ENCODE measurements at places on chromosomes 13 and 19. TPM values are rescaled to one million over a fixed set of nuclear protein-coding genes. Genes with fewer than 3 reads are reported as not detected.

DNA sequence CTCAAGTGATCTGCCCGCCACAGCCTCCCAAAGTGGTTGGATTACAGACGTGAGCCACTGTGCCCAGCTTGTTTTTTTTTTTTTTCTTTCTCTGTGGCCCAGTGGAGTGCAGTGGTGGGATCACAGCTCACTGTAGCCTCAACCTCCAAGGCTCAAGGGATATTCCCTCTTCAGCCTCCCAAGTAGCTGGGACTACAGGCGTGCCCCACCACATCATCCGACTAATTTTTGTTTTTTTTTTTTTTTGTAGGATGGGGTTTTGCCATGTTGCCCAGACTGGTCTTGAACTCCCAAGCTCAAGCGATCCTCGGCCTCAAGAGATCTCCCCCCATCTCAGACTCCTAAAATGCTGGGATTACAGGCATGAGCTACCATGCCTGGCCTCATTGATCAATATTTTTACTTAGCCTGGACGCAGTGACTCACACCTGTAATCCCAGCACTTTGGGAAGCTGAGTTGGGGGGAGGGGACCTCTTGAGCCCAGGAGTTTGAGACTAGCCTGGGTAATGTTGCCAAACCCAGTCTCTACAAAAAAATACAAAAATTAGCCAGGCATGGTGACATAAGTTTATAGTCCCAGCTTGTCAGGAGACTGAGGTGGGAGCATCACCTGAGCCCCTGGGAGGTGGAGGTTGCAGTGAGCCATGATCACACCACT is 1.7 kb downstream of the SAE1 start:
- no peak for DNase-seq

DNA sequence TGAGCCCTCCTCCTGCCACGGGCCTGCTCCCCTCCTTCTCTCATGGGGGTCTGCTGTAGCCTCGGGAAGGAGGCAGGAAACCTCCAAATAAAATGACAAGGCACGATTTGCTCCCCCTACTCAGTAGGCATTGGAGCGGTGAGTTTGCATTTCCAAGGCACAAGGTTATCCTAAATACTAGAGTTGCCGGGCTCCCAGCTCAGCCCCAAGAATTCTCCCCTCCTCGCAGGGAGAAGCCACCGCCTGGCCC is 1.5 kb downstream of the CEBPA start:
- no peak for DNase-seq

- DNase-seq, result no peak
Measured at GRCh38 chr19:6489278-6490061, 7.9 kb upstream of the DENND1C start.

The LGALS7B gene
- total RNA-seq, result not detected

The ZNF491 gene
- total RNA-seq, result 3.1 TPM

DNA sequence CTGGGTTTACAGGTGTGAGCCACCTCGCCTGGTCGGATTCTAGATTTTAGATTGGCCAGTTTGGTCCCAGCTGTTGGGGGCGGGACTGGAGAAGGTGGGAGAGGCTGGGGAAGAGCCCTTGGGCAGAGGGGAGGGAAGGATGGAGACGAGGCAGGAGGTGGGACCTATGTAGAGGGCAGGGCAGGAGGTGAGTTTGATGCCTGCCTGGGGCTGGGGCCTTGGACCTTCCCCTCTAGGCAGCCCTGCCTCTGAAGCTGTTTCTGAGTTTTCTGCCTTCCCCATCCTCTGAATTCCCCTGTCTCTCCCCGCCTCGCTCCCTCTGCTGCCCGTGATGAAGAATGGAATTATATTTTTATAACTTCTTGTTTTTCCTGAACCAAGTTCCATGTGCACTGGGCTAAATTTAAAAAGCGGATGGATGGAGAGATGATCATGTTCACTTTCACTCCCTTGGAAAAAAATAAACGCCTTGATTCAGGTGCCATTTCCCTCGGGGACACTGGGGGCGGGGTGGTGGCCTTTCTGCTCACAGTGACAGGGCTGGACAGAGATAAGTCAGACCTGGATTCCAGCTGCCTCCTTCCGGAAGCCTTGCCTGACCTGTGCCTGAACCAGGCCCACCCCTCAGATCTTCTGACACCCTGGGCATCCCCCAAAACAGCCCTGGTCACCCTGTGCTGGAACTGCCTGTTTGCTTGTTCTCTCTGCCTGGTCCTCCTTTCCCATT is 16.5 kb upstream of the TNFAIP8L1 start:
- DNase-seq, result no peak

GRCh38 chr19:7515645-7516151 is at the start of gene ZNF358:
TSS of gene ZNF358 (plus strand) at chr19:7516103. CDS start at chr19:7519243, 3,140 bp downstream.
- peak; percentile 89 for DNase-seq

DNA sequence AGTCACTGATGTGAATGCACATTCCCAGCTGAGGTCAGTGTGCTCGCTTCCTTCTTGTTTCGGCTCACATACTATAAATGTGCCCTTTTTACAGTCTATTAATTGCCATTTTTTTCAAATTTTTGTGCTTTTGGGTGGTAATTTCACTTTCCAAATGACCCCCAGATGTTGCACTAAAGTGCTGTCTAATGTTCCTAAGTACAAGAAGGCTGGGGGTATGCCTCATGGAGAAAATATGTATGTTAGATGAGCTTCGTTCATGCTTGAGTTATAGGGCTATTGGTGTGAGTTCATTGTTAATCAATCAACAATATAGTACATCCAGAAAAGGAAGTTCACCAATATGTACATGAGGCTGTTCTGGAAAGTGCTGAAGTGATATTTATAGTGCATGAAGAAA is 84.7 kb downstream of the KL start:
- no peak for DNase-seq

The ZNF253 gene
- 6.6 TPM for total RNA-seq

The ZNF575 gene
- total RNA-seq, result 1.5 TPM

The OVOL3 gene
- total RNA-seq, result not detected

- DNase-seq, result no peak
Measured at GRCh38 chr19:31126236-31126635, 223.0 kb downstream of the TSHZ3 start.

The ARRDC2 gene
- 19.1 TPM for total RNA-seq

The TNFSF9 gene
- 0.51 TPM for total RNA-seq

GRCh38 chr13:113034451-113035212 is 65.6 kb downstream of the MCF2L start:
- no peak for DNase-seq

The POGLUT2 gene
- 3.4 TPM for total RNA-seq

The PEG3 gene
- 7.1 TPM for total RNA-seq

The NFIX gene
- 160 TPM for total RNA-seq

DNA sequence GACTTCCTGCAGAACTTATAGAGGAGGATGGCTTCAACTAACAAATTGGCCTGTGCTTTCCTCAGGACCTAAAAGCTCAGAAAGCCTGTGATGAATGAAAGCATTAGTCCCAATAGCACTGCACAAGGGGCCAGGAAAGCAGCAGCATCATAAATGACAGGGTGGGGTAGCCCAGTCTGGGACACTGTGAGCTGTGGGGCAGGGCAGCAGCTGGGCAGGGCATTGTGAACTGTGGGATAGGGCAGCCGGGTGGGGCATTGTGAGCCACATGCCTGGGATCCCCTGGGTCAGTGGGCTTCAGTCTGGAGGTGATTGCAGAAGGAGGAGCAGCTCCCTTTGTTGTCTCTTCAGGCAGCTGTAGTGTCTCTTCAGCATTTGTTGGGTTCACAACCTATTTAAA is 1276.8 kb downstream of the UQCRFS1 start:
- DNase-seq, result no peak

GRCh38 chr13:35700671-35701070 is 224.2 kb upstream of the MAB21L1 start:
- no peak for DNase-seq

- no peak for DNase-seq
Measured at GRCh38 chr13:110017379-110017778, 231.0 kb upstream of the IRS2 start.

The NLRP5 gene
- not detected for total RNA-seq

- no peak for DNase-seq
Measured at GRCh38 chr19:29768166-29768565, 43.6 kb upstream of the CCNE1 start.

DNA sequence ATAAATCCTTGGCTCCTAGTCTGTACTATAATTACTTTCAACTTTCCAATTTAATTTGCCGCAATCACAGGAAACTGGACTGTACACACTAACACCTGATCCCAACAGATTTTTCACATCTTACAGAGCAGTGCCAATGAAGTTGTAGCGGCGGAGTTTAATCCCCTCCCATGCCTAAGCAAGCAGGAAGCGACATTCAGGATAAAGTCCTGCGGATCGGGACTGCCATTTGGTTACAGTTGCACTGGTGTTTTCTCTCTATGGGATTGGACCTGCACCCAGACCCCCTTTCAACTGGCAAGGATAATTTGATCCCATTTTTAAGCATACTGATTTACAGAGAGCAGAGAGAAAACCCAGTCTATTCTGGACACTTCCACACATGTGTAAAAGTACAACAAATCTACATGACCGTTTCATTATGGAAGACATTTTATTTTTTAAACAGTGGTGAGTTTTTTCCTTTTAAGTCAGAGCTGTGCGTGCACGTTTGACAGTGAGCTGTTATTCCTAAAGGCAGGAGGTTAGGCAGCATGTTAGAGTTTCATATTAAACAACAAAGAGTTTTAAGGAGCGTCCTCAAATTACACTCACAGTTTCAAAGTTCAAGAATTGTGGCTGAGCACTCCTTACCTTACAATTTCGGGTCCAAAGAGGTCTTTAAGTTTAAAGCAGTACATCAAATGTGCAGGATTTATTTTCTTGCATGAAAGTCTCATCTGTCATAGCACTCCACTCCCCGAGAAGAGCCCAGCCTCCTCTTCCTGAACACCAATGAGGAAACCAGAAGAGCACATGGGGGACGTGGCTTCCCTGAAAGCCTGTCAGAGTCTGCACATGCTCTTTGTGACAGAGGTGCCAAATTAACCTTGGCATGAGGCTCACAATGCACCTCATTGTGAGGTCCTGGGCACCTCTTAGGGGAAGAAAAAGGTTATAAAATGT is 141.6 kb upstream of the RFC3 start:
- peak; percentile 57 for DNase-seq

DNA sequence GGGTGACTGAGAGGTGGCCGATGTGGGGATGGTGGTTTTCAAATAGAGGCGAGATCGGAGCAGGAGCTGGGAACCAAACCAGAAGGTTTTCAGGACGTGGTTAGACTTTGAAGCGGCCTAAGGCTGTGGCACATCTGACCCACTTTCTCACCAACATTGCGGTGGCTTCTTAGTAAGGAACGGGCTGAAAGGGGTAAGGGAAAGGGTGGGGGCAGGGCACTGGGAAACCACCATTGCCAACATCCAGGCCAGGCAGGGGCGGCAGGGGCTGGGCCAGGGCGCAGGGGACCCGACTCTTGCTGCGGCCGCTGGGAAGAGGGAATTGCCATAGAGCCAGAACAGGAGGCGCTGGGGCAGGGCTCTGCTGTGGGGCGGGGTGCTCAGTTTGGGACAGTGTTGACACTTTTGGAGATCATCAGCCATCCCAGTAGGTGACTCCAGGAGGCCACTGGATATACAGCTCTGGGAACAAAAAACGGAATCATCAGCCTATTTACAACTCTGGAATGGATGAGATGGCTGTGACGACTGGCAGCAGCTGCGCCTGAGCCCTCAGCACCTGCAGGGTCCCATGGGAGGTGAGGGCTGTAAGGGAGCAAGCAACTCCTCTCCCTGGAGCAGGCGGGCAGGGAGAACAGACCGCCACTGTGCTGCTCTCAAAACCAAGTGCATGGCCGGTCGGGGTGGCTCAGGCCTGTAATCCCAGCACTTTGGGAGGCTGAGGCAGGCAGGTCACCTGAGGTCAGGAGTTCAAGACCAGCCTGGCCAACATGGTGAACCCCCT is 52.2 kb downstream of the IRS2 start:
- DNase-seq, result no peak

The SCAF1 gene
- total RNA-seq, result 42.0 TPM

DNA sequence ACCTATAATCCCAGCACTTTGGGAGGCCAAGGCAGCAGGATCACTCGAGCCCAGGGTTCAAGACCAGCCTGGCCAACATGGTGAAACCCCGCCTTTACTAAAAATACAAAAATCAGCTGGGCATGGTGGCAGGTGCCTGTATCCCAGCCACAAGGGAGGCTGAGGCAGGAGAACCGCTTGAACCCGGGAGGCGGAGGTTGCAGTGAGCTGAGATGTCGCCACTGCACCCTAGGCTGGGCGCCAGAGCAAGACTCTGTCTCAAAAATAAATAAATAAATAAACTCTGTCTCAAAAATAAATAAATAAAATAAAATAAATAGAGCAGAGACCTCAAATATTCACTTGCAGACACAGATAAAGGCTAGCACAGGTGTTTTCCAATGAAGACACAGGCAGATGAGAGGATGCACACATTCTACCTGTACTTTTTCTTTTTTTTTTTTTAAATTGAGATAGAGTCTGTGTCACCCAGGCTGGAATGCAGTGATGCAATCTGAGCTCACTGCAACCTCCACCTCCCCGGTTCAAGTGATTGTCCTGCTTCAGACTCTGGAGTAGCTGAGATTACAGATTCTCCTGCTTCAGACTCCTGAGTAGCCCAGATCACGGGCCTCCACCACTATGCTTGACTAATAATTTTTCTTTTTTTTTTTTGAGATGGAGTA is 2.7 kb upstream of the RPS16 start:
- no peak for DNase-seq

- DNase-seq, result peak; percentile 92
Measured at GRCh38 chr13:52195401-52195837, 36.0 kb upstream of the NEK3 start.

- no peak for DNase-seq
Measured at GRCh38 chr19:32061315-32061714, 284.1 kb upstream of the ZNF507 start.

- no peak for DNase-seq
Measured at GRCh38 chr19:55453511-55454260, 7.8 kb downstream of the ISOC2 start.

- no peak for DNase-seq
Measured at GRCh38 chr13:36038785-36039555, 92.2 kb downstream of the DCLK1 start.

GRCh38 chr19:12641456-12641855 is 25.1 kb downstream of the MAN2B1 start:
- no peak for DNase-seq

The SELENOV gene
- not detected for total RNA-seq

GRCh38 chr13:76764429-76764828 is 121.8 kb downstream of the KCTD12 start:
- peak; percentile 73 for DNase-seq

GRCh38 chr19:38362076-38362945 is 12.1 kb upstream of the PSMD8 start:
- DNase-seq, result peak; percentile 92

GRCh38 chr13:110509971-110510786 is 51.3 kb downstream of the RAB20 start:
- DNase-seq, result peak; percentile 59

- no peak for DNase-seq
Measured at GRCh38 chr19:30871979-30872378, 477.3 kb downstream of the TSHZ3 start.
